ENCODE measurements at places on chromosomes 5 and 9. TPM values are rescaled to one million over a fixed set of nuclear protein-coding genes. Genes with fewer than 3 reads are reported as not detected.

Gene BHMT
- not detected for total RNA-seq

Gene SLC25A2
- total RNA-seq, result not detected

Gene ORM2
- total RNA-seq, result not detected

Gene PIP5K1B
- total RNA-seq, result not detected

Gene IFNK
- not detected for total RNA-seq

Gene NUTM2G
- not detected for total RNA-seq

DNA sequence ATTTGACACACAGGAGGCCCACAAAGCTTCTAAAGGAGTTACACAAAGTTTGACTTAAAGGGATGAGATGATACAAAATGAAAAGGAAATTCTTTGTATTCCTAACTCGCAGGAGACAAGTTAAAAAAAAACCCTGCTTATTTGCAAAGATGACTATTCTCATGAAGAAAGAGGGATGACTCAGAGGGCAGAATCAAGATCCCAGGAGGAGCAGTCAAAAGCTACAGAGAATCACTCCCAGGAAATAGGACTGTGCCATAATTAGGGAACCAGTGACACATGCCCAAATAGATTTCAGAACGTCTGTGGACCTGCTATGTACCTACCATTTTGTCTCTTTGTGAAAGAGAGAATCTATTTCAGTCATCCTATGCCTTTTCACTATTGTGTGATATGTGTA lies 103.5 kb upstream of the ARRDC3 start:
- peak; percentile 57 for DNase-seq

DNA sequence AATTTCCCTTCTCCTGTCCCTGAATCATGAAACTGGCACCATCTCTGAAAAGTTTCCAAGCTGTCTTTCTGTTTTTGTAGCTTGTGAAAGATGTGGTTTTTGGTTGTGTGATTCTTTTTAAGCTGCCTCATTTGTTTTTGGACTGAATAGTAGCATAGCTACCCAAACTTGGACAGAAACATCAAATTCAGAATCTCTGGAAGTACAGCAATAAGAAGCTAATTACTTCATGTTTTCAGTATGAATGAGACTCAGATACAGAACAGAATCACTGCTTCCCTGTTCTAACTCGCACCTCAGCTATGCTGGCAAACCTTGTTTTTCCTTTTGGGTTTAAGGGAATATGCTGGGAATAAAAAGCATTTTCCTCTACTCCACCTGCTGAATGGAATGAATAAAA lies 101.0 kb downstream of the FGF1 start:
- peak; percentile 14 for DNase-seq

GRCh38 chr5:33816791-33817190 lies 75.0 kb downstream of the ADAMTS12 start:
- DNase-seq, result peak; percentile 69

DNA sequence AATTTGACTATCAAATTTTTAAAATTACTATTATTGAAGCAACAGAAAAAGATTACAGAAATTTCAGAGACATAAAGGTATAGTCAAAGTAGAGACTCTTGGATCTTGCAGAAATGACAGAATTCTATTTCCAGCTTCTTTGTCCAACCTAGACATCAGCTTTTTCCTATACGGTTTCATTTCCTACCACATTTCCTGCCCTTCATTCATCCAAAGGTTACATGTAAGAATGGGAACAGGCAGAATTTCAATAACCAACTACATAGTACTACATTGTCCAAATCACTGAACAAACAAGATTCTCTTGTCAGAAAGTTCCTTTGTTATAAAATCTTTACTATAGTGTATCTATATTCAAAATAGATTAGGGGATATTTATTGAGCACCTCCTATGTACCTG lies 124.9 kb downstream of the FANCC start:
- no peak for DNase-seq

- DNase-seq, result no peak
These were observed at the start of gene BARHL1 for GRCh38 chr9:132582276-132582785. Gene BARHL1 (plus strand): TSS chr9:132582606. CDS start chr9:132582798, 192 bp downstream.

GRCh38 chr5:93874080-93874479 lies 132.7 kb upstream of the POU5F2 start:
- DNase-seq, result peak; percentile 70

- DNase-seq, result no peak
These were observed 1.9 kb upstream of the SCGB3A2 start for GRCh38 chr5:147876626-147877025.

- DNase-seq, result no peak
These were observed 16.2 kb downstream of the UHRF2 start for GRCh38 chr9:6428940-6429889.

DNA sequence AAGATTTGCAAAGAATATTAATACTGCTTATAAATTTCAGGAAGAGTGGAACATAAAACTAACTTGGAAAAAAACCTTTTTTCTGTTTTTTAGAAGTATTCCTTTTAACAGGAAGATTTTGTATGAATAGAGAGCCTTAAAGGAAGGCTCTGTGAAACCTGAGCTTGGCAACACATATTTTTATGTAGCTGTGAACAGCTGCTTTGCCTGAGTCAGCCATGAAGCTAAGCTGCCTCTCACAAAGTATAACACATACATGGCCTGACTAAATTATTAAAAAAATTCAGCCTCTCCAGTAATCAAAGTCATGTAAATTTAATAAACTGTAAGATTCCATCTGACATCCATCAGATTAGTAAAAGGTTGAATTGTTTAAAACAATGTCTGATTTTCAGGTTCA lies 547.5 kb downstream of the ELAVL2 start:
- DNase-seq, result no peak

DNA sequence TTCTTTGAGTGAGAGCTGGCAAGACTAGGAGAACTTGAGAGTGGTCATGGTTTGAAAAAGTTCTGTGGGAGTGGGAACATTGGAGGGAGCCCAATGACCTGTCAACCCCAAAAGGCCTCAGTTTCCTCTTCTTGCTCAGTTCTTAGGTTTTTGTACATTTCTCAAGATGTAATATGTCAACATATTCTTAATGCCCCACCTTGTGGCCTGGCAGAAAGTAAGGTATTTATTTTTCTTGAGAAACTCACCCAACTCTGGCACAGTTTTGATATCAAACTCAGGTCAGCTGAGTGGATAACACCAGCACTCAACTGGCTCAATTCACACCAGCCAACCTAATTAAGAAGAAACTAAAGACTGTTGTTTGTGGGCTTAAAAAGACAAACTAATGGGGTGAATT lies 123.0 kb upstream of the SLC27A6 start:
- DNase-seq, result no peak

DNA sequence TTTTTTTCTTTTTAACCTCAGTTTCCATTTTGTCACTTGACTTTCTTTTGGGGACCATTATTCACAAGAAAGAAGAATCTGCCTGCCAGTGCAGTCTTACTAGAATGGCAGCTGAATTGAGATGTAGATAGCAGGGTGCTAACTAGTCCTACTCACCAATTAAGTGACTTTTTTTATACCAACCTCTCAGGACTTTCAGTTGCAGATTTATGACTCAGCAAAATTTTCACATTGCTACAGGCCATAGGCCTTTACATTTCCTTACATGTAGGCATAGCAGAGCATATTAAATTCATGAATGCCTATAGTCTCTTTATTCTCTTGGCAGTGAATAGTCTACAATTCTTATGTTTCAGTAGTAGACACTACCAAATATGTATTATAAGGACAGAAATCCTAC lies 54.0 kb upstream of the FKTN start:
- peak; percentile 10 for DNase-seq

DNA sequence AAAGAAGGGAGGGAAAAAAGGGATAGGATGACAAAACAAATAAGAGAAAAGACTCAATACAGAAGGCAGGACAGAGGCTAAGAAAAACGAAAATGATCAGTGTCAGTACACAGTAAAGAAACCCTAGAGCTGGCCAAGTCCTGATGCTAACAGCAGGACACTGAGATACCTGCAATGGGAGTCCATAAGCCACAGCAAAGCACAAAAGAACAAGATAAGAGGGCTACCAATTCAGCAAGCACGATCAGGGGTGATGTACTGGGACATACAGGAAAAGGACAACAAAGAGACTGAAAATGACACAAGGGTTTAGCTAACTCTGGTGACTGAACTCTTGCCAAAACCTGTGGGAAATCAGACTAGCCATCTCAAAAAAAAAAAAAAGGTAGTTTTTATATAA lies 1072.6 kb upstream of the COX7C start:
- no peak for DNase-seq

DNA sequence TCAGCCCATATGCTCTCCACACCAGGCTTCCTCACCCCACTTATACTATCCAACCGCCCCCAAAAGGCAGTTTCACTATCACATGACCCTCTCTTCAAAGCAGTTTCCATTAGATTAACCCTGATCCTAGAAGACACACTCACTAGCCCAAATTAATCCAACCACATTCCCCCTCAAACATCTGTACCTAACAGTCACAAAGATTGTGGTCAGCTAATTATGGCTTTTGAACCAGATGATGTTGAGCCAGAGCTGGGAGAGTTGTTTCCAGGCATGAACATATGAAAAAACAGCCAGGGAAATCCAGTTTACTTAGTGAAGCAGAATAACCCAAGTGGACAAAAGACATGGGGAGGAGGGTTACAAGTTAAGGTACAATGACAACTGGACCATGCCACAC lies 131.2 kb downstream of the SPOCK1 start:
- peak; percentile 28 for DNase-seq

GRCh38 chr9:87063246-87063645 lies 115.9 kb upstream of the GAS1 start:
- DNase-seq, result peak; percentile 92

- no peak for DNase-seq
These were observed 24.4 kb downstream of the ZNF474 start for GRCh38 chr5:122153774-122154173.

GRCh38 chr9:91354881-91355280 lies 6.8 kb downstream of the AUH start:
- no peak for DNase-seq

GRCh38 chr9:124257070-124257843 lies 492 bp upstream of the NEK6 start:
- peak; percentile 42 for DNase-seq

- no peak for DNase-seq
These were observed 168.5 kb downstream of the HSD17B3 start for GRCh38 chr9:96133321-96134021.
